Breast epithelium (tissue), 4 donors: ENCODE measurements at places on chromosomes 4 and X. TPM values are rescaled to one million over a fixed set of nuclear protein-coding genes. Genes with fewer than 3 reads are reported as not detected.

The SGCB gene
- total RNA-seq: 22.2 TPM

DNA sequence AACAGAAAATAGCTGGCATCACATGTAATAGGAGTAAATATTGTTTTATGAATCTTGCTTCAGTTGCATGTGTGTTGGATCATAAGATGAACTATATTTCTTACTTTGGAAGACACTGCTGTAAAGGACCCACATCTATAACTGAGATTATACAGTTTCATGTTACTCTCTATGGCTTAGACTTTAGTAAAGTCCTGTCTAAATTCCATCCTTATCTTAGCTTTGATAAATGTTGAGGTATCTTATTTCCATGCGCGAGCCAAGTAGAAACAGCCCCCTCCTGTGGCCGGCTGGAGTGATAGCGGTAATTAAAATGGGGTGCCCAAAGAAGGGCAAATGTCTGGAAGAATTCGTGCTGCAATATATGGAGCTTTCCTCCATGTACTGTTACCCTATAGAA lies 43.0 kb downstream of the CCDC158 start:
- no peak for DNase-seq

- DNase-seq: no peak
Observed at GRCh38 chr4:183596067-183596757, 62.8 kb downstream of the RWDD4 start.

DNA sequence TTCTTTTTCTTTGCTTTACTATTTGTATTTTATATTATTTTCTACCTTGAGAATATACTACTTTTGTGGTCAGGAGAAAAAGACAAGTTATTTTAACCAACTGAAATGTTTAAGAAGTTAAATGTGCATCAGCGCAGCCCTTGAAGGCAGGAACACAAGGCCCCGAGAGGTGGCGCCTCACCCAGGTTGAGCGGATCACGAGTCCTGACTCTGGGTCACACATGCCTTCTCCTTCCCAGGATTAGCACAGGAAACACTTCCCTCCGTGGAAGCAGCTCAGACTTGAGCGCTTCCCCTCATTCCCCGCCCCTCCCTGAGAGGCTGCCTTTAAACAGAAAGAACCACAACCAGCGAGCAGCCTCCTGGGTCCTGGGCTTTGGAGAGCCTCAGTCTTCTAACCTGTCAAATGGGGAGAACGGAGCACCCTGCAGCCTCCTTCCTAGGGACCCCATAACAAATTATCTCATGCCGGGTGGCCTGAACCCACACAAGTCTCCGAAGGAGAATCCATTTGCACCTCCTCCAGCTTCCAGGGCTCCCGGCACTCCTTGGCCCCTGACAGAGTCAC lies 217.6 kb downstream of the AFAP1 start:
- DNase-seq: no peak

The GPM6B gene
- total RNA-seq: 35.7 TPM

GRCh38 chr4:108303488-108304177 lies 134.9 kb upstream of the LEF1 start:
- DNase-seq: no peak

DNA sequence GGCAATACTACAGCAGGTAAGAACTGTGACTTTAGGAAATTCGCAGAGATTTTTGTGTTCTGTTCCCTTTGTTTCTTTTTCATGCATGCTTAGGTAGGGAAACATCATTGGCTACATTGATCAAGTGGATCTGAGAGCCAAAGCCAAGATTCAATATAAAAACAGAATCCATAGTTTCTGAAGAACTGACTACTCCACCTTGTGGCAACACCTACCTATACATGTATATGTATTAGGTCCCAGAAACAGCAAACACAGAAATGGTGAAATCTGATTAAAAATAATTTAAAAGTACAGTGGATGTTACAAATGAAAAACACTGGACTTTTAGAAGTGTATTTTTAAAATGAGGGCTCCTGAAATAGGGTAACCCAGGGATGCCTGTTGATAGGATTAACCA lies 322.6 kb upstream of the MAOA start:
- no peak for DNase-seq

DNA sequence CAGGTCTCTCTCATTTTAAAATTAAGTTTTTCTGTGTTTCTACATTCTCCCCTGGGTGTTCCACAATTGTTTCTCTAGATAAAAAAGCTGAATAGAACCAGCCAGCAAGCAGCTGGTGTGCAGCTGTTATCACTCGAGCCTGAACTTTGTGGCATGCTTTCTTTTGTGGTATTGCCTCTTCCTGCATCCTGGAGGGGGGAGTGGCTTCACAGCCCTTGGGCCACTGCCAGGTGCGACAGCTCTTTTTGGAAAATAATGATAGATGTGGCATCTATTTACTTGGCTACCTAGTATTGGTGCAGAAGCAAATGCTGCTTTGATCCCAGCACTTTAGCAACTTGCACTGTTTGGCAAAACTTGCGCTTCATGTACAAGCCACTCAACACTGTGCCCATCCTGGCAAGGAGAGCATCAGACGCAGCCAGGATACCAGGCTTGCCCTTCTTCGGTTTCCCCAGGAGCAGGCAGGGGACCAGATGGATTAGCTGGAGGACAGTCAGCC lies 69.4 kb downstream of the HMGB2 start:
- DNase-seq: no peak

DNA sequence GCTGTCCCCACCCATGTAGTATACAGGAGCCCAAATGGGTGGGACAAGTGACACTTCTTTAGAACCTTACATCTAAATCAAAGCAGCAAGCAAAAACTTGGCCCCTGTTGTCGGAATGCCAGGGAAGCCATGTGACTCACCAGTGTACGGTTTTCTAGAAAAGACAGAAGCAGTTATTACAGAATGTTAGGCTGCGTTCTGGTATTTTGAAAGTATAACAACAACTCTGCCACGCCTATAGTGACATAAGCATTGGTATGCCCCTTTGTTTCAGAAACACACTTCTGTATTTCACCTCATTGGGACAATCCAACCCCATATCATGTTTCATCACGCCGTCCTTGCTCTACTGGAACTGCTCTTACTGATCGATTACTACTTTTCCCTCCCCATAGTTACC lies 14.8 kb downstream of the PDHA1 start:
- no peak for DNase-seq

GRCh38 chr4:83124111-83124780 lies 9.7 kb upstream of the PLAC8 start:
- DNase-seq: no peak

DNA sequence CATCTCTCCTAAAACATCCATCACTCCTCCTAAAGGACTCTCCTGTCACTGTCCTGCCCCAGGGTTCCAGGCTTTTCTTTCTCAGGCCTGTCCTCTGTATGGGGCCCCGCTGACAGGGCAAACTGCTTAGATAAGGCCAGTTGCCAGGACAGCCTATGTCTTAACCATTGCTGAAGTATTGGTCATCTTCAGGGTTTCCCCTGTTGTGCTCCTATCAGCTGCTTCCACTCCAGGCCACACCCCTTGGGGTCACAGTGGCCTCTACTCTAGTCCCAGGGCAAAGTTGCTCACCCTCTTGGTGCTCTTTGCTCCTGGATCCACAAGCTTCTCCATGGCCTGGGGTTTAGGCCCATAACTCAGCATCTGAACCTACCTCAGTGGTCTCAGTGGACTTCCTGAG lies 138.0 kb upstream of the PJA1 start:
- no peak for DNase-seq

GRCh38 chr4:54063229-54063628 lies 1.2 kb downstream of the CHIC2 start:
- DNase-seq: no peak

GRCh38 chr4:73780834-73781233 lies 40.5 kb downstream of the CXCL8 start:
- DNase-seq: no peak

The TSC22D3 gene
- total RNA-seq: 681 TPM

The UGT2B15 gene
- 0.98 TPM for total RNA-seq

The ENPEP gene
- 9.8 TPM for total RNA-seq

The ARX gene
- not detected for total RNA-seq

The WFS1 gene
- 58.3 TPM for total RNA-seq

GRCh38 chrX:11451151-11451550 lies 157.9 kb downstream of the AMELX start:
- DNase-seq: no peak

DNA sequence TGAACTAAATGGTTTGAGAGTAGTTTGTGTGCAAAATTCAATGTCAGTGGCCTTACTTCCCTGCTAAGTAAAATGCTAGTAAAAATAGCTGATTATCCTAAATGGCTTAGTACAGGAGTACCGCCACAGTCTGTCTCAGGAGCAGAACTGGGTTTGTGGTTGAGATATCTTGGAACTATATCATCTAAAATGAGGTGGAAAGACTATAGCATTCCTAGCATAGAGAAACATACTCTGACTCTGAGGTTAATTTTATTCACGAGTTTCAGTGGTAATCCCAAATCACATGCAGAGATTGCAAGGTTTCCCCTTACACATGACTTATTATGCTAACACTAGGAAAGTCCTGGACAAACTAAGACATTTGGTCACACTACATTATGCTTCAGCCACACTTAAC lies 70.4 kb downstream of the OR13H1 start:
- DNase-seq: no peak

GRCh38 chrX:35351795-35352483 lies 409.3 kb downstream of the FAM47B start:
- no peak for DNase-seq
